ENCODE measurements at places on chromosomes 2 and 18. TPM values are rescaled to one million over a fixed set of nuclear protein-coding genes. Genes with fewer than 3 reads are reported as not detected.

Gene REG3A
- not detected for total RNA-seq

Gene ORMDL1
- total RNA-seq = 22.2 TPM

Gene ST8SIA5
- 7.7 TPM for total RNA-seq

Gene IL37
- total RNA-seq = not detected

Gene NBEAL1
- total RNA-seq = 8.7 TPM

Gene MGAT4A
- total RNA-seq = 10.0 TPM

GRCh38 chr2:188785061-188785460 is 189.1 kb upstream of the COL3A1 start:
- DNase-seq = no peak

DNA sequence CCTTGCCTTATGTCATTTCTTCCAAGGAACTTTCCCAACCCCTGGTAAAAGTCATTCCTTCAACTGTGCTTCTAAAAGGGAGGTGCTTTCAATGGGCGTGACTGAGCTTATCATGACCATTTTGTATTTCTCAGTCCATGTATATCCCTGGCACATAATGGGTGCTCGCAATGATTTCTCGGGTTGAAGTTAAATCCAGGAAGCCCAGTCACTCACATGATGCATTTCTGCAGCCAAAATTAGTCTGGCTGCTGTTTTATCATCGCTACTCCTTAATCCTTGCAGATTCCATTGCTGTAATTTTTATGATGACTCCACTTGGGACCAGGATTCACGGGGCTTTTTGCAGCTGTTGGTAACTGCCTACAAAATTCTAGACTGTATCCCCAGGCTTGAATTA is 25.9 kb upstream of the RFX8 start:
- no peak for DNase-seq

DNA sequence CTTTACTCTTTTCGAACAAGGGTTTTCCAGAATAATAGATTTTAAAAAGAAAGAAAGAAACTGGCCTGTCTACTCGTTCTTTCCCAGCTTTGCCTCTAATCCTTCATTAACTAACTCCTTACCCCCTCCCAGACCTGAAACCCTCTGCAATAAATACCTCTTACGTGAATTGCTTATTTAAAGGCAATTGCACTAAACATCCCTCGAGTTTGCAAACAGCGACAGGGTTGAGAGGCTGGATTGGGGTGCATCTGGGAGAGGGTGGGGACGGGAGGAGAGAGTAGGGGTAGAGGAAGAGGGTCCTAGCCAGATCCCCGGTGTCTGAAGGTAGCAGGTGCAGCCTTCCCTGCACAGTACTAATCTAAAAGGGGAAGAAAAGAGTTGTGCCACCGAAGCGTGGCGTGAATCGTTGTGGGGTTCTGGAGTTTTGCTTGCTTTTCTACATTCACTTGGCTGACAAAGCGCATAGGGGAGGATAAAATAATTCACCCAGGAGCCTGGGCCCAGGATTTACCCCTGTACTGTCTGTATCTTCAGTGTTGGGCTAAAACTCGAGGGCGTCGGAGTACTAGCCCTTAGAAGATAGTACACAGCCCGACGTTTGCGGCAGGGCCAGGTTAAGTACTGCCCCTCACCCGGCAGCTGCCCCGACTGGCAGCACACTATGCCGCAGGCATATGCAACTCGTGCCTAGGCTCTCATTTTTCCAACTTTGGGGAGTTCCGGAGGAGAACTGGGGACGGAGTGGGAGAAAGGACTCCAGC is 1.9 kb upstream of the NEUROD1 start:
- DNase-seq = no peak

DNA sequence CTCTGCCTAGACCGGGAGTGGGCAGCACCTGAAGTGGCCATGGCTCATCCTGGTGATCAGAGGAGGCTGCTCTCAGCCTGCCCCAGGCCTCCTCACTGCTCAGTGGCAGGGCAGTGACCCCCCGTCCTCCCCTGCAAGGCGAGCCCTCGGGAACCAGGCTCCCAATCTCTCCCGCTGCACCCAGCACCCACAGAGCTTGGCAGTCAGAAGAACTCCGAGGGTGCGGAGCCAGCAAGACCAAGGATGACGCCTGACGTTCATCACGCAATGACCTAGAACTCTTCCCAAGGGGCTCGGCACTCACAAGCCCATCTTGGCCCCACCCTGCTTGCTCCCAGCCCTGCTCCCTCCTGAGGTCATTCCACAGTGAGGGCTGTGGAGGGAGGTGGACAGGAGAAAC is 189.8 kb upstream of the SALL3 start:
- no peak for DNase-seq

DNA sequence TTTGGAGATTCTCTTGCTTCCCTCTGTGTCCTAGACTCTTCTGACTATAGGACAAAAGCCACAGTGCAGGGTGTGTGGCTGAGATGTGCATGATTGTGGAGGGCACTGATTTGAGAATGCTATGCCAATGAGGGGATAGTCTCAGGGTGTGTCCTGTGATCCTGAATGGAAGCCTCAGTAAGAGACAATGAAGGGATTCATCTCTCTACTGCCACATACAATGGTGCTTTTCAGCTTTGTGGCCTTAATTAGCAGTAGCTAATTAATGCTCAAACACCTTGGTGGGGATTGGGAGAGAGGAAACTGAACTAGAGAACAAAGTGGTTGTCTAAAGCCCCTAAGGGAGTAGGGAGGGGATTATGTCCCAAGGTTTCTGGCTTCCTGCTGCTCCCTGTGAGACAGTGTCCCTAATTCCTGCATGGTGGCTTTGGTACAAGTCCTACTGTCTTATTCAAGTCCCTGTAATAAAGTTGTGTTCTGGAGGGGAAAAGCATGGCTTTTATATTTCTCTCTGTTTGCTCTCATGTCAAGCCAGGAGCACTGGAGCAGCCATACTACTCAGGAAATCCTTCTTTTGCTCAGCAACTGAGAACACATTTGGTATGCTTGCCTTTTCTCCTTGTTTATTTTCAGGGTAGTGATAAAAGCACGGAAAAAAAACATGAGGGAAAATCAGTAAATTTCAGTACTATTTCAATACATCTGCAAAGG is 415.2 kb upstream of the TCF4 start:
- DNase-seq = no peak

- DNase-seq = no peak
Observed at GRCh38 chr18:61679836-61680235, 213.0 kb downstream of the RNF152 start.

GRCh38 chr2:2000724-2001061 is 256.4 kb upstream of the PXDN start:
- DNase-seq = no peak

GRCh38 chr2:198456418-198456817 is 652.0 kb downstream of the PLCL1 start:
- no peak for DNase-seq

GRCh38 chr18:56312551-56313335 is 325.6 kb downstream of the TXNL1 start:
- DNase-seq = no peak

DNA sequence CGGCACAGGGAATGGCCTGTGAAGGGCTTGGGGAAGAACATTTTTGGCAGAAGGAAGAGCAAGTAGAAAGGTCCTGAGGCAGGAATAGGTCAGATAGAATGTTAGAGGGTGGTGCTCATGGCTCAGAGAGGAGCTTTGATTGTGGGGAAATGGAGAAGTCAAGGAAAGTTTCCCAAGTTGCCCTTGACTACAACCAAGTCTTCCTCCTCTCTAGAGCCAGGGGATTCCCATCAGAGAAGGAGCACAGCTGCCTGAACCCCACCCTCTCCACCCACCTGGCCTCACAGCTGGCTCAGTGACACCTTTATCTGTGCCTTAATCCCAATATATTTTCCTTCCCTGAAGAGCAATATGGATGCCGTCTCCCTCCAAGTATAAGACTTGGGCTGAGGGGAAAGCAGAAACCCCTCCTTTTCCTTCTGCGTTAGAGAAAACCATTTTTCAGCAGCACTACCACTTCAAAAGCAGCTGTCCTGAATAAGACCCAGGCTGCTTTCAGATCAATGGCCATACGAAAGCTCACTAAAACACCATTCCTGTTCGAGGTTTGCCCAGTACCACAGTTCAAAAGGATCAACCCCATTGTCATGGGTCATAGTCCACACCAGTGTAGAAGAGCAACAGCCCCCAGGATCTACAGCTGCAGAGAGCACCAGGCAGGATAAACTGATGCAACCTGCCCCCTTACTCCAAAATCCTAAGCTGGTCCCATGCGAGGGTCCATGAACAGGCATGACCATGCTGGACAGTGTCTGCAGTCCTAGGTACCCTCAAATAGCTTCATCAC is 199.6 kb downstream of the AFF3 start:
- no peak for DNase-seq

DNA sequence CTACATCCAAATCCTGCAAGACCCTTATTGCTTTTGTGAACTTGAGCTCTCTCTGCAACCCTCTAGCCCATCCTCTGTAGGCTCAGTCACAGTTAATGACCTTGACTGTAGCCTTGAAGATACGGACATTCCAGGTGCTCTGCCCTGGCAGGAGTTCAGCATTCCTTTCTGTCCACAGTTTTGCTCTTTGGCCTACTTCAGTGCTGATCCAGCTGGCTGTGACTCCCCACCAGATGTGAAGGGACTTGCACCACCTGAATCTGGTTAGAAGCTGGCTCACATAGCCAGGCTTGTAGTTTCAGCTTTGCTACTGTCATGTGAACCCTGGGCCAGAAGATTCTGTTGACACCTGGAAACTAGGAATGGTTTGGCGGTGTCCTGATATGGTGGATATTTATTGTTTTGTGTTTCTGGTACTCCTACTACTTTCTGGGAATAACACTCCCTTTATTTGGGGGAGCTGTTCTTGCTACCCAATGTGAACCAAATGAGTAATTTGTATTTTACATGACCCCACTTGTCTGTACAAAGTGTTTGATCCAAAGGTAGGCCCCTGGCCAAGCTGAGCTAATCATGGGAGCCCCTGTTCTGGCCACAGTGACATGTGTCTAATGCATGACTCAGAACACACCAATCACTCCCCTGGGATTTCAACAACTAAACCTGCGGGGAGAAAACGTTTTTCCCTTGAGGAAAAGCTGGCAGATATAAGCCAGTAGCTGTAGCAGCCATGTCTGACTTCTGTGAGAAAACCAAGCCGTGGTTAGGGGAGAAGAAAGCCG is 73.4 kb downstream of the CDCA7 start:
- peak; percentile 71 for DNase-seq

DNA sequence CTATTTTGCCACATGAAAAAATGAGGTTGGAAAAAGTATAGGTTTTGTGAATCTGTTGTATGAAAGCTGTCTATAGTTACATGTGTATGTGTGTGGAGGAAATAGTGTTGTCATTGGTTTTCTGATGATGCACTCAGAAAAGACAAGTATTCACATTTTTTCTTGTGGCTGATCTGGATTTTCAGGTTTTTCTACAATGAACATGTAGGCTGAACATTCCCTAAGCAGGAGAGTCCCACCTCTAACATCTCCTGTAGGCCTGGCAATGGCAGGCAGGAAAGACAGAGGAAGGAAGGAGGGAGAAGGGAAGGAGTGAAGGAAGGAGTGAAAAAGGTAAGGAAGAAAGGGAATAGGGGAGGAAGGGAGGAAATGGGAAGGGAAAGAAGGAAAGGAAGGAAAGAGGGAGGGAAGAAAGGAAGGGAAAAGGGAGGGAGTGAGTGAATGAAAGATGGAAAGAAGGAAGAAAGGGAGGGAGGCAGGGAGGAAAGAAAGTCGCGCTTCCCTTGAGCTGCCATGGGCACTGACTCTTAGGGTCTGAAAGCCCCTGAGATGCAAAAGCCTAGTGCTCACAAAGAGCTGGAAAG is 495 bp upstream of the IL36RN start:
- DNase-seq = no peak

DNA sequence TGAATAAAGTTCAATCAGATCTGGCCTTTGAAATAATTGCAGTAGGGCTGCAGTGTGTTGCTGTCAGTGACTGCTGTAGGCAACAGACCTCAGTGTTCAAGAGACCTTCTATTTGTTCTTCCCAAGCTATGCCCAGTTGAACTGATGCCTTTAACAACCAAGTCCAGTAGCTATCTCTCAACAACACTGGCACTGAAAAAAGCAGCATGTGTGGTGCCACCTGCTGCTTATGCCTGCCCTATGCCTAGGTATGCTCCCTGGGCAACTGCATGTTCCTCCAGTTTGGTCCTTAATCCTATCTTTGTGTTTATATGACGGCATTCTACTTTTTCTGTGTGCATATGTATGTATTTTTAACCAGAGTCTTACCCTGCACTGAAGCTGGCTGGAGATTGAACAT is 523.9 kb upstream of the MEX3C start:
- no peak for DNase-seq

- DNase-seq = no peak
Observed at GRCh38 chr2:54964816-54965215, 85.4 kb downstream of the RTN4 start.

DNA sequence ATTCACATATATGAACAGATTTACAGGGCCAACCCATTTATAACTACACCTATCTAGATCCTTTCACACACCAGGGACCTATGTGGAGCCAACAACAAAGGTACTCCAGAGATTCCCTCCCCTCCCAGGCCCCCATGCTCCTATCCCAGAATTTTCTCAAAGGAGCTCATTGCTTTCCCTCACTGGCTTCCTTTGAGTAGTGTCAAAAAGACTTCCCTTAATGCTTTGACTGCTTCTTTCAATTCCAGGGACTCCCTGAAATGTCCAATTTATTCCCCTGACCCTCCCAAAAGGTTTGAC is 46.6 kb downstream of the IKZF2 start:
- DNase-seq = no peak

DNA sequence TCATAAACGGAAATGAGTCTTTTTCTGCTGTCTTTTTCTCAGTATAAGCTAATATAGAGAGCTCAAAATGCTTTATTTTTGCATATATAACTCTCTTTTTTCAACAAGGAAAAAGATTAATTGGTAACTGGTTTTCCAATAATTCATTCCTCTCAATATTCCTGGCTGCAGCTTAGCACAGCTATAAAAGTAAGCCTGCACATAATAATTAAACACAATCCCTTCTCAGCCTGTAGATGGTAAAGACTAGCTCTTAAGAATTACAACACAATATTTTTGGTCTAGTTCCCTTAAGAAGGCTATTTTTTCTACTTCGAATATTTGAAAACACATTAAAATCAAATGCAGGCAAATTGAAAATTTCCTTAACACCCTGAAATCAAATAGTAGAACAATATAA is 258.0 kb downstream of the DOK6 start:
- DNase-seq = no peak

- DNase-seq = no peak
Observed at GRCh38 chr18:39845106-39845505, 2109.9 kb upstream of the PIK3C3 start.

DNA sequence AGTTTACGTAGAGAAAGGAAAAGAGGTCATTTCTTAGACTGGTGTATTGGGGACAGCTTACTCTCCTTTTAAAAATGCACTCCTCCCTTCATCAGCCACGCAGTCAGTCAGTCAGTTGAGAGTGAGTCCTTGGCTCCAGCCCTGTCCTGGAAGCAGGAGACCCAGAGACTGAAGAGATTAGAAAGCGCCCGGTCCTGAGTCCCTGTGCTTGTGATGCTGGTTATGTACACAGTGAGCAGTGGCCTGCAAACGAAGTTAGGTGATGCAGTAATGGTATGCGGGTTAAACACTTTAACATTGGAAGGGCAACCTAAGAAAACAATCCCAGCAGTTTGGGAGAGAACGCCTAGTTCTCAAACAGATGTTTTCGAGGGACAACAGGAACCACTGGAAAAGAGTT is 6.3 kb upstream of the ASB1 start:
- no peak for DNase-seq

- no peak for DNase-seq
Observed at GRCh38 chr2:166256896-166257295, 118.8 kb downstream of the SCN9A start.

- DNase-seq = no peak
Observed at GRCh38 chr18:35522130-35522959, 24.6 kb upstream of the INO80C start.
